ENCODE measurements at places on chromosomes 3 and 15.

DNA sequence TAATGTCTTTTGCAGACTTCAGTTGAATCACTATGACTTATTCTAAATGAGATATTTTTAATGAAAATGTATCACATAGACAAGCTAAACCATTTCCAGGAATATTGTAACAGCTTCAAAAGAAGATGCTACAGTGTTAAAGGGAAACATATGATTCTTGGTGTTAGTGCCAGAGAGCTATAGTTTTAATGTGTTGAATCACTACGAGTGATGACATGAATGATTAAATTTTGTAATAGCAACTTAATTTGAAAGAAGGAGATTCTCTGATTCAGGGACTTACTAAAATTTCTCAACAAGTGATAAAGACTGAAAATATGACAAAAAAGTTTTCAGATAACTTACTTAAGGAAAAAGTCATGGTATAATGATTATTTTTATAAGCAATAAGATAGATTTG is 267.3 kb upstream of the SLITRK3 start:
- DNase-seq, result no peak

- DNase-seq, result no peak
Measured at GRCh38 chr15:27091270-27091940, 120.4 kb downstream of the GABRG3 start.

- DNase-seq, result no peak
Measured at GRCh38 chr15:57146506-57147201, 228.2 kb downstream of the TCF12 start.

- no peak for DNase-seq
Measured at GRCh38 chr3:12579905-12580304, 23.0 kb downstream of the MKRN2 start.

DNA sequence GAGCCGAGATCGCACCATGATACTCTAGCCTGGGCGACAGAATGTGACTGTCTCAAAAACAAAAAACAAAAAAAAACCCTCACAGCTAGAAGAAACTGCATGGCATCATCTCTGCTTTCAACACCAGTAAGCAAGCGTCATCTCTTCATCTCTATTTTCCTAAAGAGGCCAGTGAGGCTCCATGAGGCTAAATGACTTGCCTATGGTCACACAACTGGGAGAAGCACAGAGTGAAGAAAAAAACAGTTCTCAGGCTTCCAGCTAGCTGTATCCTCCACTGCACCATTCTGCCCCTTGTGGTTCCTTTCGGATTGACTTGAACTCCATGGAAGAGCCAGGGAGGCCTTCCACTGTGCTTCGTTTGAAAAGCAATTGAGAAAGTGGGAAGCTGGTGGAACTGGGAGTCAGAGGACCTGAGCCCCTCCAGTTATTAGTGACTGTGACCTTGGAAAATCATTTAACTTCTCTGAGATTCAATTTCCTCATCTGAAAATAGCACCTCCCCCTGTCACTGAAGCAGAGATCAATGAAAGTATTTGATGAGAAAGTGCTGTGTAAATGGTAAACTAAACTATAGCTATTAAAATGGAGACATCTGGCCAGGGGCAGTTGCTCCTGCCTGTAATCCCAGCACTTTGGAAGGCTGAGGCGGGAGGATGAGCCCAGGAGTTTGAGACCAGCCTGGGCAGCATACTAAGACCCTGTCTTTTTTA is 32.1 kb upstream of the DENND4A start:
- DNase-seq, result no peak

GRCh38 chr15:92271179-92271578 is 122.5 kb upstream of the ST8SIA2 start:
- no peak for DNase-seq

DNA sequence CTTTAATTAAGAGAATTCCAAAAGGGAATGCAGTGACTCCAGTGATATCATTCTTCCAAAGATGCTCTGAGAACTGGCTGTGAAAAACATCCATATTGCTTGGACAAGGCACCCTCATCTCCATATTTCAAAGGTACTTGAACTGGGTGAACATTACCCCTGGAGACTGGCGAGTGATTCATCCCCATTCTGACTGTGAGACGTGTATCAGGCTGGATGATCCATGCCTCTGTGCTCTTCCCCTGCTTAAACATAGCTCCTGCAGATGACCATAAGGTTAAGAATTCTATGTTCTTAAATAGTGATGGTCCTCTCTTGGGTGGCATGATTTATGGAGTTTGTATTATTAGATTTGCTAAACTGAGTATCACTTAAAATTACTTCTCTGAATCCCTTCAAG is 137.8 kb downstream of the GABRB3 start:
- no peak for DNase-seq

DNA sequence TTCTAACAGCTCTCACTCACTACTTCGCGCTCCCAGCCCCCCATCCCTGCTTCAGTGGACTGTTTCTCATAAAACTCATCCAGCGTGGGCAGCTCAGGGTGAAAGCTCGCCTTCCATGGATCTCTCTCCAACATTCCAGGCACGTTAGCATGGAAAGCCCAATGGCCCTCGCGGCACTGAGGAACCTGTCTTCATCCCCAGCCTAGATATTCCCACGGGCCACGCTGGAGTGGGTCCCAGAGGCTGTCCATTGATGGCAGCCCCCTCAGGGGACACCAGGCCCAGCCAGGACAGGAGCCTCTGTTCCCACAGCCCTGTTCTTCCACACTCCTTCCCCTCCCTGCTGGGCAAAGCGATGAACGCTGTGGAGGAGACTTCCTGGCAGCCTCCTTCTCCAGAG is 121.1 kb downstream of the SEC22A start:
- DNase-seq, result no peak

DNA sequence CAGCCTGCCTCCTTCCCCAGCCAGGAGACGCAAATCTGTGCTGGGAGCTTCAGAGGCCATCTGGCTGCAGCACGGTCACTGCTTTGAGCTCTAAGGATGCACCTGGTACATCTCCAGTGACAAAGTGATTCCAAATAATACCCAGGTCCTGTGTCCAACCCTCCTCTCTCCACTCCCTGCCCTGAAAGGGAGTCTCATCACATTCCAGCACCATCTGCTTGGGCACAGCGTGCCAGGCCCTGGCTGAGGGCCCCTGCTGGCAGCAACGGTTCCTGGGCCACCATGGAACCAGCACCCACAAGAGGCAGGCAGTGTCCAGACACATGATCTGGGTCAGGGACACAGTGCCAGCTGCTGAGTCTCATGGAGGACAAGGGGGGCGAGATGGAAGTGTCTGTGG is 81.3 kb downstream of the MTHFS start:
- DNase-seq, result no peak

DNA sequence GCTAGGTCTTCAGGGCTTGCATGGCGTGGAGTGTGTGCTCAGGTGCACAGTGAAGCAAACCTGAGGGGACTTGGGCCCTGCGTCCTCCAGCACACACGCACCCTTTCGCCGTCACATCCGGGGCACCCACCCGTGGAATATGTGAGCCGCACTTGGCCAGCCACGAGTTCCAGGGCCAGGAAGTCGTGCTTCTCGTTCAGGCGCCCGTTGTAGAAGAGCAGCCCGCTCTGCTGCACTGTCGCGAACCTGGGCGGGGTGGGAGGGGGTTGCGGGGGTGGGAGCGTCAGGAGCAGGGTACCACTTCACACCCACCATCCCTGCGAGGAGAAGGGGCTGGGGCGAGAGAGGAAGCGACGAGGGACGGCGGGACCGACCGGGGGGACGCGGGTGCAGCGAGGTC is 7.1 kb downstream of the CELSR3 start:
- DNase-seq, result peak; percentile 62

- no peak for DNase-seq
Measured at GRCh38 chr3:137768361-137769321, 4.5 kb downstream of the SOX14 start.
